ENCODE measurements at places on chromosomes 3 and 15.

GRCh38 chr3:61725851-61726333 is 164.5 kb downstream of the PTPRG start:
- DNase-seq, result no peak

- DNase-seq, result no peak
Observed at GRCh38 chr15:74840851-74841775, 1.8 kb downstream of the ULK3 start.

GRCh38 chr15:59168536-59168935 is 38.1 kb upstream of the LDHAL6B start:
- DNase-seq, result no peak

- DNase-seq, result no peak
Observed at GRCh38 chr3:36792342-36792741, 28.0 kb upstream of the DCLK3 start.

- no peak for DNase-seq
Observed at GRCh38 chr3:117622171-117622841, 912.7 kb downstream of the TUSC7 start.

DNA sequence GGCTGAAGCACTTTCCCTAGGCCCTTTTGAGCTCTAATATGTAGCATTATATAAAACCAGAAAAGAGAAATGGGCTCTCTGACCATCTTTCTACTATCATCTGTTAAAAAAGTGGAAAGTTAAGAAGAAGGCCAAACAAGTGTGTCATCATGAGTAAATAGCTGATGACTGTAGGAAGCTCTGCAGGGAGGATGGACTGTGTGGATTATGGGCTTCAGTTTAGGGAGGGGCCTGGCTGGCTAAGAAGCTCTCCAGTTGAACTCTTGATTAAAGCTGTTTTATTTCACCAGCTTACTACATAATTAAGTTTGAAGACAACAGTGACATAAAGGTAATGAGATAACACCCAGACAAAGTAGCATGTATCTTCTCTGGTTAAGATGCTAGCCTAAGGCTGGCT is 30.6 kb downstream of the INTS14 start:
- DNase-seq, result no peak

DNA sequence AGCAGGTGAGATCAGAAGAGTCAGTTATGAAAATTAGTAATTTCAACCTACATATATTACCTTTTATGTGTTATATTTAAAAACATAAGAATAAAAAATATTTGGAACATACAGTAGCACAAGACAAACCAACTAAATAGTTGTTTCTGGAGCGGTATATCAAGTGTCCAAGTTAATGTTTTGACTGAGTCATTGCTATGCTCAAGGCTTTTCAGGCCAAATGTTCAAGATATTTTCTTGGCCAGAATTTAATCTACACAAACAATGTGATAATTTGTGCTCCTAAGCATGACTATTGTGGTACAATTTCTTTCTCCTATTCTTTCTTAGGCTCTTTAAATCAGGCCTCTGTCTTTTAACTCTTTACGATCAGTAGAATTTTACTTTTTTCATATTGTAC is 412.4 kb downstream of the RAP2B start:
- no peak for DNase-seq

DNA sequence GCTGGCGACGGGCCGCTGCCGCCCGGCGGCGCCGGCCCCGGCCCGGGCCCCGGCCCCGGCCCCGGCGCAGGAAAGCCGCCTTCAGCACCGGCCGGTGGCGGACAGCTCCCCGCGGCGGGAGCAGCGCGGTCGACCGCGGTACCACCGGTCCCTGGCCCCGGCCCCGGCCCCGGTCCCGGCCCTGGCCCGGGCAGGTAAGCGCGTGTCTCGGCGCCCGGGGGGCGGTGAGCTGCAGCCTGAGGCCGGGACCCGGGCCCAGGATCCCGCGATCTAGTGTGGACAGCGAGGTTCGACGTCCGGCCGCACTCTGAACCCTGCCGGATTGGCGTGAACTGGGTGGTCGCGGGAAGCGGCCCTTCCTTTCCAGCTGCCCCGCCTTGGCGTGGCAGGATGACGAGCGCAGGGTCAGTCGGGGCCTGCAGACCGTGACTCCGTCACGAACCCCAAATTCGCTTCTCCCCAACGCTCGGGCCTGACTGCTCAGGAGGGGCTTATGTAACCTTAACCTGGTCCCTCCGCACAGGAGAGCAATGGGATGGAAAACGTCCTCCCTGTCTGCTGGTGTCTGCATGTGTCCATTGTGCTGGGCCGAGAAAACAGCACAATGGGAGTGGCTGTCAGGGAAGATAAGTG is 472 bp downstream of the BSN start:
- no peak for DNase-seq

- no peak for DNase-seq
Observed at GRCh38 chr3:8657804-8658305, 13.3 kb upstream of the SSUH2 start.

DNA sequence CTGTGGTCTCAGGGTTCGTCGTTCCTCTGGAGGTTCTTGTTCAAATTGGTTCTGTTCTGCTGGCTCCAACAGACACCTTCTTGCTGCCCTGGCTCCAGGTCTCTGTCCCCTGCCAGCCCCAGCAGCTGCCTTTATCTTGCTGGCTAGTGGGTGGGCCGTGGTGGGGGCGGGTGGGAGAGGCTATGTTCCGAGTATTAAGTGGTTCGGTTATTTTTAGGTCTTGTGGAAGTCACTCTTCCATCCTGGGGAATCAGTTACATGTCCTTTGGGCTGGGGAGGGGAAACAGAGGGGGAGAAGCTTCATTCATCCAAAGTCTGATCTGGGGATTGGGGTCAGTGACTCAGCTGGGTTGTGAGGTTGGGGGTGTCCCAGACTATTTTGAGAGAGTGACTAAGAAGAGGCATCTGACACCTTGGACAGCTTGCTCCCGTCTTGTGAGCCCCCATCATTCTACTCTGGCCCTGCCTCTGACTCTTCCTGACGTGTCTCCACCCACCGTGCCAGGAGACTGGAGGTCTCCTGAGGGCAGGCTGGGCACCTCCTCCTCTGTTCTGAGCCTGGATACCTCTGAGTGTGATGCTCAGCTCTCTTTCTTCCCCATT is at the start of gene XIRP1:
XIRP1 (minus strand) TSS at position 106 of the 603 bp plus-strand sequence. CDS start 3,150 bp downstream, outside the sequence.
- DNase-seq, result no peak

DNA sequence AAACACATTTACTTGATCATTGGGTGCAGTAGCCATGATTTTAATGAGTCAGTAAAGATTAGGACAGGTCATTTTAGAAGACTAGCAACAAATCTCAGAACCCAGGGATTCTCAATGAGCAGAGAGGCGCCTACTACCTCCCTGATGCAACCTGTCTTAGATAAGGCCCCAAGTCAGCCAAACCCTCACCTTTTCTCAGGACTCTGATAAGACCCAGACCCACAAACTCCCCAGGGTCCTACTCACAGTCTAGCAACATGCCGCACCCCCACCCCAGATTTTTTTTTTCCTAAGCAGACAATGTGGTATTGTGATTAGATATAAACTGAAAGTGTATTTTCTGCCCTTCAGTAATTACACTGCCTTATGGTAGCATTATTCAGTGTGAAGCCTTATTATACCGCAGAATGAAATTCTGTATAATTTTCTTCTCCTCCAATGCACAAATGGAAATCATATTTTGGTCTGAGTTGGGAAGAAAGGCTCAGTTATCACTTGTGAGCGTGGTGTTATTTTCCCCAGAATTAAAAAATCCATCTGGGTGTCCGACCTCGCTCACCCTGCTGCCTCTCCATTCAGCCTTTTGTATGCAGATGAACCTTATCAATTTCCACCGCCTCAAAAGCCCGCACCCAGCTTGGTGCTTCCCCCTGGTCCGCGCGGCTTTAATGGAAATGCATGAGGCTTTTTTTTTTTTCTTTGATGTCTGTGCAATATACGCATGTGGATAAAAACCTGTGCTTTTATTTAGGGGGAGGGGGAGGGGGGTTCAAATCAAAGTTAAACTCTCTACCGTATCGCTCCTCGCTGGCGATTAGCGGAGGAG is 122.0 kb upstream of the SOX14 start:
- no peak for DNase-seq

All from GM12864 (cell line).